ENCODE measurements at places on chromosomes 3 and 15.

- no peak for DNase-seq
These were observed 48.9 kb downstream of the GLDN start for GRCh38 chr15:51390241-51390965.

DNA sequence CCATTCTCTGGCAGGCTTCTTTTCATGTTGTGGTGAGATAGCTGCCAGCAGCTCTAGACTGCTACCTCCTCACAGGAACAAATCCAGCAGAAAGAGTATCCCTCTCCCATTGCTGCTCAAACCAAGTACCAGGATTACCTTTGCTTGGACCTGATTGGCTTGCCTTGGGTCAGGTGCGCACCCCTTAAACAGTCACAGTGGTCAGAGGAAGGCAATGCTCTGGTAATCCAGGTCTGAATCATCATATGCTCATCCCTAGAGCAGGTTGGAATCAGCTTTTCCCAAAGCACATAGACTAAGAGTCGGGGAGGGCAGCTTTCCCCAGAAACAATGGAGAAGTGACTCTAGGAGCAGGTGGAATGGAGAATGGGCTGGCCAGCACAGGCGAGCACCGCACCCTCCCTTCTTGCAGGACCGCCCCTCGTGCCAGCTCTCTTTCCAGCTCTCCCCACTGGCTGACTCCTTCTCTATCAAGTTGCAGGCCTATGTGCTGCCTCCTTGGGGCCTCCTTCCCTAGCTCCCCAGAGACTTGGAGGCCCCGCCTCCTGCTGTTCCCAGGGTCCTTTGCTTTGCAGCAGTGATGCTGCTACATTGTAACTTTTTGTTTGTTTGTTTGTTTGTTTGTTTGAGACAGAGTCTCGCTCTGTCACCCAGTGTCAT, 29.9 kb upstream of the ADPGK start:
- peak; percentile 57 for DNase-seq

DNA sequence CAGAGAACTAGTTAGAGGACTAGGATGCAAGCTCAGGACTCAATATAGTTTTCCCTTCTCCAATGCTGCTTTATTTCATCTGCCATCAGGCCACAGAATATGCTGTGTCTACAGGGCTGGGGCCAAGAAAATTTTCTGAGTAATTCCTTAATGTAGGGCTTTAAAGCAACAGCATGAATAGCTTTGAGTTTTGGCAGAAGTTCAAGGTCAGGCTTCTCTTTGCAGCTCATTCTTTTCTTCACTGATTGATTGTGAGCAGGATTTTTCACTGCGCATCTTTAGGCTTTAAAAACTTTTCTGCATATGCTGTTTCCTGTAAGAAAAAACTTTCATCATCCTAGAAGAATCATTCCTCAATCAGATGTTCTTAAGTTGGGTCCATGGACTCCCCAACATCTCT, 4.6 kb downstream of the TMEM108 start:
- DNase-seq, result no peak

DNA sequence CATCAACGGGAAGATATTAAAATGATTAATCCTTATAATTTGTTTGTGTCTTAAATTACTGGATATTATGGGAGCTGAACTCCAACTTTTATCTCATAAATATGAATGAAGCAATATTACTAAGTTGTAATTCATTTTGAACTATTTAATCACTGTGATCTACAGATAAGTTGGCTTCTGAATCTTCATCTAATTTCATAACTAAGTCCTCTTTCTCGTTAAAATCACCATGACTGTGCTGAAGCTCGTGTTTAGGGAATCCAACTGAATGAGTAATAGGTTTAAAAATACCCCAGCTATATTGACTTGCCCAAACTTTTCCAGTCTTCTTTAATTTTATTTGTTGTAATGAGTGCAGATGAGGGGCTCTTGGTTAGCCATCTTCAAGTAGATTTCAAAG, 14.1 kb downstream of the MDFIC2 start:
- DNase-seq, result no peak

- no peak for DNase-seq
These were observed 32.4 kb upstream of the RASGRF1 start for GRCh38 chr15:79122991-79123390.

GRCh38 chr15:38878926-38879325, 314.3 kb upstream of the RASGRP1 start:
- no peak for DNase-seq

GRCh38 chr15:67117370-67117769, 52.0 kb downstream of the SMAD3 start:
- no peak for DNase-seq

DNA sequence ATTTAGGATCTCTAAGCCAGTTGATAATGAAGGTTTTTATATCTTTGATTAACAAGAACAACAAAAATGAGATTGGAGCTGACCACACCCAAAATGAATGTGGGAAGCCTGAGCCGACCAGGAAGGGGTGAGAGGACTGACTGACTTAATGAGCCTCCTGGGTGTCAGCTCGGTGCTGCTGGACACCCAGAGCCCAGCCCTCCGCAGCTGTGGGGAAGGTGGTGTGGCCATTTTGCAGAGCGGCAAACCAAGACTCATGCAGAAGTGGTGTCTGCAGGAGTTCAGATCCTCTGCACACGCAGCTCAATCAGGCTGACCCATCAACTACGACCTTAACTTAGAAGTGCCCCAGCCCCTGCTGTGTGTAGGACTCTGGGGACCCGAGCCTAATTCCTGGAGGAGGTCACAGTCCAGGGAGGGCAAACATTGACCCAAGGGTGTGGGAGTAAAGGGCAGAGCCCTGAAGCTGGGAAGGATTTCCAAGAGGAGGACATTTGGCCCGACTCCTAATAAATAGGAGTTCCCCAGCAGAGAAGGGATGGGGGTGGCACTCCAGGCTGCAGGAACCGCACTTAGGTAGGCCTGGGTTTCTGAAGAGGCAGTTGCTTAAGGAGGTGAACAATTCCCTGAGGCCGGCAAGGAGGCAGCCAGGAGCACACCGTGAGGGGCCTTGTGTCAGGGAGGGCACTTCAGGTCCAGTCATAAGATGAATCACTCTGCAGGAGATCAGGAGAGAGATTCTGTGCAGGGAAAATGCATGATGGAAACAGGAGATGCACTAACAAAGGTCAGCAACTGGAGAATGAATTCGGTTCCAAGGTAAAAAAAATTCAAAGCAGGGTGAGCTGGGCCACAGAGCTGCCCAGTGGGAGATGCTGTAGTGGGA, 197.1 kb upstream of the TPM1 start:
- DNase-seq, result no peak

DNA sequence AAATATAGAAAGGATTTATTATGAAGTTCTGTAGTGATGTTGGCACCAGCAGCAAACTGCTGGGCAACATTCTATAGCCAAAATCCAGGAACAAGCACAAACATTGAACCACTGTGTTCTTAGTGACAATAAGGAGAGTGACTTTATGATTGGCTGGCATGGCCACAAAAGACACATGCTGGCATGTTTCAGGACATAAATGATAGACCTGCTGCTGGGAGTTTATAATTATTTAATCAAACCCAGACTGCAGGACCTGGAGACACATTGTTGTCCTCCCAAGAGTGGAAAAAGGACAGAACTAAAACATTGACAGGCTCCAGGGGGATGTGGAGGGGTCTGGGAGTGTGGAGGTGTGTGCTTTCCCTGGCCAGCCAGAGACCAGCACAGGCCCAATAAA, 255.3 kb upstream of the LRTM1 start:
- no peak for DNase-seq

All from H7 (cell line).